ENCODE measurements at places on chromosomes 7 and 10. TPM values are rescaled to one million over a fixed set of nuclear protein-coding genes. Genes with fewer than 3 reads are reported as not detected.

The AKR1C8 gene
- not detected for total RNA-seq

The TRPV5 gene
- total RNA-seq = not detected

The PAX4 gene
- not detected for total RNA-seq

The DIP2C gene
- total RNA-seq = 0.34 TPM

DNA sequence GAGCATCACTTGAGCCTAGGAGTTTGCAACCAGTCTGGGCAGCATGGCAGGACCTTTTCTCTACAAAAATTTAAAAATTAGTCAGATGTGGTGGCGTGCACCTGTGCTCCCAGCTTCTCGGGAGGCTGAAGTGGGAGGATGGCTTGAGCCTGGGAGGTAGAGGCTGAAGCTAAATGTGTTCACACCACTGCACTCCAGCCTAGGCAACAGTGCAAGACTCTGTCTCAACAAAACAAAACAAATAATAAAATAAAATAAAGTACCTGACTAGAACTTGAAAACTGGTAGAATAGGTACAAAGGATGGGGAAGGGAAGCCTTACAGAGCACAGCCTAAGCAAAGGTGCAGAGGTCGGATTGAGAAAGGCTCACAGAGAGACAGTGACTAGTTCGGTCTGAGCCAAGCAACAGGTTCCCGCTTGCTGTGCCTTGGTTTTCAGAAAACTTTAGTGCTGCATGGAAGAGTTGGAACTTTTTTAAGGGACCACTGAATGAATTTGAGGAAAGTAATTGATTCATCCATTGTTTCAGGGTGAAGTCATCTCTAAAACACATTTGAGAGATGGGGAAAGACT lies 100.1 kb upstream of the STK17A start:
- H3K27me3 ChIP-seq = peaks cover 10% of the 10 kb centered on the region
- H3K27ac ChIP-seq = no peak overlapping the region
- no peaks in the 10 kb centered on the region for H3K4me1 ChIP-seq
- no peak for DNase-seq

DNA sequence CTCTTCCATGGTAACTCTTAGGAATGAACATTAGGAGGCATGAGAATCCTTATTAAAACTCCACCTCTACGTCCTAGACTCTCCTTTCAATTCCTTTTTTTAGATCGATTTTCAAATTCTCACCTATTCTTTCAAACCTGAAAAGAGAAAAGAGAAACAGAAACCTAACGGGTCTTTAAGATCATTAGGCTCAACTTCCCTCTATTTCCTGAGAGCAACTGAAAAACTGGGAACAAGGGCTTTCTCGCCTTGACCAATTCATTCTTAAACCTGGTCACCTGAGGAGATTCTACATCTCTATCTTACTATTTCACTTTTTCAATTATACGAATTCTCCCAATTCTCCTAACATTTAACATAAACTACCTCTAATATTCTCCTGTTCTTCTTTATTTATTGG lies 2.8 kb downstream of the TFEC start:
- no peak for DNase-seq
- no peak overlapping the region for H3K27ac ChIP-seq
- H3K4me3 ChIP-seq = no peak overlapping the region
- H3K36me3 ChIP-seq = no peaks in the 10 kb centered on the region
- peaks cover 7% of the 10 kb centered on the region for H3K27me3 ChIP-seq

DNA sequence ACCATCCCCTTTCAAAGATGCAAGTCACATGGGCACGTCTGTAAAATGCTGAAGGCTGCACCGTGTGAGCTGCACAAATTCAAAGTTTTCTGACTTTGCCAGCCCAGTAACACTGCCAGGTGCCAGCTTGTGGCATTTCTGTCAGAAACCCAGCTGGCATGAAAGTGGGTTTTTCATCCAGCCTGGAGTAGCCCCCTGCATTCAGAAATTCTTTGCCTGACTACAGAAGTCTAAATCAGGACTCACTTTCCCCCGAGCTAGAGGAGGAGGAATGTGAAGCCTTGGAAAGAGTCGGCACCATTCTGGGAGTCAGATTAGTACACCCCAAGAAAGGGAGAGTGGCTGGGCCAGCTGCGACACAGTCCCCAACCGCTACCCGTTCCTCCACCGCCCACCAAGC lies 56.7 kb upstream of the EN2 start:
- H3K4me1 ChIP-seq = peaks cover 7% of the 10 kb centered on the region
- no peaks in the 10 kb centered on the region for H3K36me3 ChIP-seq
- H3K27ac ChIP-seq = no peak overlapping the region
- no peak for DNase-seq
- no peak overlapping the region for H3K4me3 ChIP-seq

DNA sequence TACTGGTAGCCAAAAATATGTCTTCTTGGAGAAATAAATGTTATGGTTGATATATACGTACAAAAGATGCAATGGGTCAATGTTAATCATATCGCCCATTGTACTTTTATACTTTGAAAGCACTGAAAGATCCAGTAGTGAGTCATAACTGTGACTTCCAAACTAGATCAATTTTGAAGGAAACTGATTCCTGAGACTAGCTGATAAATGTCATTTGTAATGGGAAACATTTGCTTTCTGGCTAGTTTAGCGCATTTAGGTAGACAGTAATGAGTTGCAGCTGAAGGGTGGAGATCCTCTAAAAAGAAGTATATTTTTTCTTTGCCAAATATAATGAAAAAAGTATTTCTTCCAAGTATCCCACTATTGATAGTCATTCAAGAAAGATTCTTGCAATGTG lies 53.5 kb upstream of the ARHGAP21 start:
- no peaks in the 10 kb centered on the region for H3K27me3 ChIP-seq
- H3K4me1 ChIP-seq = no peaks in the 10 kb centered on the region
- DNase-seq = no peak
- no peak overlapping the region for H3K27ac ChIP-seq
- H3K4me3 ChIP-seq = no peak overlapping the region
- H3K36me3 ChIP-seq = no peaks in the 10 kb centered on the region

- peak overlapping the region; percentile 99 for H3K27ac ChIP-seq
- H3K27me3 ChIP-seq = peaks cover 2% of the 10 kb centered on the region
- H3K36me3 ChIP-seq = peaks cover 13% of the 10 kb centered on the region
- H3K4me3 ChIP-seq = peak overlapping the region; percentile 68
- DNase-seq = no peak
These were observed 86.0 kb downstream of the ICA1 start for GRCh38 chr7:8175929-8176369.

The TLX1 gene
- not detected for total RNA-seq

The RAB18 gene
- total RNA-seq = 60.3 TPM

The C10orf90 gene
- not detected for total RNA-seq

All from activated CD8-positive, alpha-beta T cell treated with anti-CD3 and anti-CD28 coated beads, Interleukin-2, amount 10 ng/mL, durations not matched to agents 7 days and 5 days (primary cell).